ENCODE measurements at places on chromosomes 6 and 20. TPM values are rescaled to one million over a fixed set of nuclear protein-coding genes. Genes with fewer than 3 reads are reported as not detected.

Gene SAMD10
- total RNA-seq = 0.87 TPM

Gene KCNG1
- total RNA-seq = 103 TPM

Gene TRIM15
- not detected for total RNA-seq

Gene TMEM200A
- 116 TPM for total RNA-seq

Gene RIMS1
- 0.33 TPM for total RNA-seq

Gene MEI4
- total RNA-seq = not detected

Gene TGM2
- total RNA-seq = 221 TPM

Gene CDSN
- not detected for total RNA-seq

Gene LTV1
- 25.5 TPM for total RNA-seq

Gene FUT9
- total RNA-seq = not detected

Gene PLAGL2
- 2.9 TPM for total RNA-seq

Gene YWHAB
- total RNA-seq = 103 TPM

Gene EPB41L1
- 24.7 TPM for total RNA-seq

Gene CYP24A1
- not detected for total RNA-seq

Gene HFE
- 21.1 TPM for total RNA-seq

Gene ZNF512B
- 7.6 TPM for total RNA-seq

Gene GINS1
- total RNA-seq = 6.0 TPM

Gene ROMO1
- total RNA-seq = 235 TPM

Gene SYNCRIP
- total RNA-seq = 110 TPM

Gene RAET1L
- total RNA-seq = not detected

Data from uterine smooth muscle cell (primary cell).